ENCODE measurements at places on chromosomes 12 and 14. TPM values are rescaled to one million over a fixed set of nuclear protein-coding genes. Genes with fewer than 3 reads are reported as not detected.

The RPL6 gene
- 1,640 TPM for total RNA-seq

DNA sequence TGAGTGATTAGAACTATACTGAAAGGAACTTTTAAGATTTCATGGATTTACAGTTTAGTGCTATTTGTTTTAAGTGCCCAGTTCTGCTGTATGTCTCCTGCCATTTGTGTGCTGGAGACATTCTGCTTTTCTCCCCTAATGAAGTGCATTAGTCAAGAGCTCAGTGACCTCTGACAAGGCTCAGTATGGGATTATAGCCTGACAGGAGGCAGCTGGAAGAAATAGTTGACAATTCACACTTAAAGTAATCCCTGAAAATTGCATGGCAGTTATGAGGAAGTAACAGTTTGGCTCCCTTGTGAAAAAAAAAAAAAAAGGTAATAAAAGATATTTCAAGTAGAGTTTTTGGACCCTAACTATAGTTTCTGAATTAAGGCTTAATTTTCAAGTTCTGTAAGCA lies 70.3 kb downstream of the ALX1 start:
- no peaks in the 10 kb centered on the region for H3K36me3 ChIP-seq
- H3K27ac ChIP-seq = no peak overlapping the region
- DNase-seq = no peak
- H3K4me1 ChIP-seq = no peaks in the 10 kb centered on the region
- H3K4me3 ChIP-seq = no peak overlapping the region

- H3K36me3 ChIP-seq = no peaks in the 10 kb centered on the region
- H3K4me1 ChIP-seq = peaks cover 6% of the 10 kb centered on the region
- H3K27me3 ChIP-seq = peaks cover 6% of the 10 kb centered on the region
- no peak overlapping the region for H3K4me3 ChIP-seq
- H3K27ac ChIP-seq = no peak overlapping the region
These were observed 160.8 kb upstream of the GZMB start for GRCh38 chr14:24794644-24795305.

DNA sequence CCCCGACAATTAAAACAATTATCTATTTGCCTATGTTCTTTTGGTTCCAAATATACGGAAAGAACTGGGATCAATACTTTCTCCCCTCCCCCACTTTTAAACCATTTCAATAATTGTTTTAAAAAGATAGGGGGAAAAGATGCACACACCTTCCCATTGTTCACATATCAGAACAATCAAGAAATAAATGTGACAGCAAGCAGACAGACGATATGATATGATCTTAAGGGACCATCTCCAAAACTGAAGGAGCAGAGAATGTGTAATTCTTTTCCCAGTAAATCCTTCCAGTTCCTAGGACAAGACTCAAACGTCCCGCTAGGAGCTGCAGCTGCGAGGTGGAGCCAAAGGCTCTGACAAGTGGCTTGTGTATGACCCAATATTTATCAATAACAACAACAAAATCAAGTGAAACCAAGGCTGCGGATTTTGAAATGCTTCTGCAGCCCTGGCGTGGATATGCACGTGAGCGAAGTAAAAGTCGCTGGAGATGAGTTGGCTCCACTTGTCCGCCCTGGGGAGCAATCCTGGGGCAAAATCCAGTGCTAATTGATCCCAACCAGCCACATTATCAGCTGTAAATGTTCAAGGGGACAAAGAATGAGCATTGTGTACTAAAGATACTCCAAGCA lies 8.2 kb upstream of the FOXG1 start:
- H3K36me3 ChIP-seq = no peaks in the 10 kb centered on the region
- peak overlapping the region; percentile 16 for H3K27ac ChIP-seq
